ENCODE measurements at places on chromosomes 5 and 9. TPM values are rescaled to one million over a fixed set of nuclear protein-coding genes. Genes with fewer than 3 reads are reported as not detected.

DNA sequence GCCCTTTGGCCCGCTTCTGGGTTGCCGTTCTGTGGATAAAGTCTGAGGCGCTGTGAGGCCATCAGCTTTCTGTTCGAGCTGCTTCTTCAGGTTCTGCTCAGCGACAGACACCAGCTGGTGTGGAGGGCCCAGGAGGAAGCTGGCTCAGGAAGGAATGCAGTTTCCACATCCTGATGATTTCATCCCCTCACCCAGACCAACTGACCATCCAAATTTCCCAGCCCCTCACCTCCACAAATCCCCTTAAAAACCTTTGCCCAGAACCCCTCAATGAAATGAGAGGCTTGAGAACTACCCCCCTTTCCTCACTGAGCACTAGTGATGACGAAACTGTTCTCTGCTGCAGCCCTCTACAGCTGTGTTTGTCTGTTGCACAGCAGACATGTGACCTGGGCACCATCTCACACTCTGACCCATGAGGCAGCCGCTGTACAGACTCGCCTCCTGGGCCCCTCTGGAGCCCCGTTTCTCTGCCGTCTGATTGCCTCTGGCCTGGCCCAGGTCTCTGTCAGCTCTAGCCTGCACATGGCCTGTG lies 45.4 kb downstream of the SPATA31C2 start:
- H3K4me1 ChIP-seq = no peaks in the 10 kb centered on the region
- no peak overlapping the region for H3K27ac ChIP-seq
- H3K36me3 ChIP-seq = no peaks in the 10 kb centered on the region
- H3K4me3 ChIP-seq = no peak overlapping the region

DNA sequence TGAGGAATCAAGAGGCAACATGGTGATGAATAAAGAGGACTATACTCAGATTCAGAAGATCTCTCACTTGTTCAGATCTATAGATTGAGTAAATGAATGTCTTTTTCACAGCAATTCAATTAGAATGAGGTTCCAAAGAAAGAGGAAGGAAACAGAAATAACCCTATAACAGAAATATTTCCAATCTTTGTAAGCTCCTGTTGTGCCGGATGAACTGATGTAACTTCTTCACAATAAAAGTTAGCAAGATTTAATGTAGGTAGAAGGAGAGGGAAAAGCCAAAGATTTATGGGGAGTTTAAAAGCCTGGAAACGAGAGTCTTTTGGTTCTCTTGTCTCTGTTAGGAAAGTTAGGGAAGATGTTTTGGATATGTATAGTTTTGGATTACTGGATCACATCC lies 92.1 kb downstream of the PBX3 start:
- H3K4me1 ChIP-seq = no peaks in the 10 kb centered on the region
- H3K4me3 ChIP-seq = no peak overlapping the region
- no peak for DNase-seq
- no peak overlapping the region for H3K27ac ChIP-seq
- H3K27me3 ChIP-seq = no peaks in the 10 kb centered on the region
- no peaks in the 10 kb centered on the region for H3K36me3 ChIP-seq

- H3K4me1 ChIP-seq = peaks cover 11% of the 10 kb centered on the region
- peaks cover 6% of the 10 kb centered on the region for H3K27me3 ChIP-seq
- H3K36me3 ChIP-seq = no peaks in the 10 kb centered on the region
- no peak for DNase-seq
- H3K27ac ChIP-seq = no peak overlapping the region
Measured at GRCh38 chr9:98970532-98971041, 26.9 kb downstream of the COL15A1 start.

DNA sequence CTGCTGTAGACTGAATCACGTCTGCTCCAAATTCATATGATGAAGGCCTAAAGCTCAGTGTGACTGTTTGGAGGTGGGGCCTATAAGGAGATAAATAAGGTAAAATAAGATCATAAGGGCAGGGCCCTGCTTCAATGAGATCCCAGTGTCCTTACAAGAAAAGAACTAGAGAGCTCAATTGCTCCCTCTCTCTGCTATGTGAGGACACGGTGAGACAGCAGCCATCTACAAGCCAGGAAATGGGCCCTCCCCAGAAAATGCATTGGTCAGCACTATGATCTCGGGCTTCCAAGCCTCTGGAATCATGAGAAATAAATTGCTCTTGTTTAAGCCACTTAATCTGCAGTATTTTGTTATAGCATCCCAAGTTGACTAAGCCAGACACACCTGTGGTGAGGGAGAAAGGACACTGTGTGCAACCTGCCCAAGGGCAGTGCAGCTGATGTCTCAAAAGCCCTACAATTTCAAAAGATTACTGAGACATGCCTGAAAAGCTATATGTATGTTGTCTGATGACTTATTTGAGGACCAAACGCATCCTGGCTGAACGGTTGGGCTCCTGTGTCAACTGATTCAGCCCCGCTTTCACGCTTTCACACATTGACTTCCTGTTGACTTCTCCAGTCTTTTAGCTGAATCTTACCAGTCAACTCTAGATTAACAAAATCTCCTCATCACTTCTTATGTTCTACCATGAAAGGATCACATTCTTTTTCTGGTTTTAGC lies 13.2 kb downstream of the GZMK start:
- H3K27me3 ChIP-seq = no peaks in the 10 kb centered on the region
- no peak overlapping the region for H3K4me3 ChIP-seq
- peaks cover 10% of the 10 kb centered on the region for H3K4me1 ChIP-seq

DNA sequence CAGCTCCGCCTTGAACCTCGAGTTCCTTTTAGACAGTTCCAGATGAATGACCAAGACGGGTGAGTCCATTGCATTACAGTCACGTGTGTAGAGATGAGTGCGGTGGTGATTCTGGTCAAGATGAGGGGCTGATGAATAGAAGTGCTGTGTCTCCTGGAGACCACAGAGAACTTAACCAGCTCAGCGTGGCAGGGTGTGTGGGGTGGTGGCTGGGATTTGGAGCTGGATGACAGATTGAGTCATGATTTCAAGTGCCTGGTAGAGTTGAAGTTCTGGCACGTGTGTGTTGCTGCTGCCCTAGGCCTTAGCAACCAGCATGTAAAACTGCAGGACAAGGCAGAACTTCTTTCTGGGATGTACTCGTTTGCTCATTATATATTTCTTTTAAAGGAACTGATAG lies 53.3 kb downstream of the PRRC2B start:
- DNase-seq = no peak
- H3K36me3 ChIP-seq = peaks cover 96% of the 10 kb centered on the region
- H3K4me1 ChIP-seq = no peaks in the 10 kb centered on the region
- no peak overlapping the region for H3K4me3 ChIP-seq
- H3K27me3 ChIP-seq = no peaks in the 10 kb centered on the region

Gene EIF4E1B
- total RNA-seq = not detected

DNA sequence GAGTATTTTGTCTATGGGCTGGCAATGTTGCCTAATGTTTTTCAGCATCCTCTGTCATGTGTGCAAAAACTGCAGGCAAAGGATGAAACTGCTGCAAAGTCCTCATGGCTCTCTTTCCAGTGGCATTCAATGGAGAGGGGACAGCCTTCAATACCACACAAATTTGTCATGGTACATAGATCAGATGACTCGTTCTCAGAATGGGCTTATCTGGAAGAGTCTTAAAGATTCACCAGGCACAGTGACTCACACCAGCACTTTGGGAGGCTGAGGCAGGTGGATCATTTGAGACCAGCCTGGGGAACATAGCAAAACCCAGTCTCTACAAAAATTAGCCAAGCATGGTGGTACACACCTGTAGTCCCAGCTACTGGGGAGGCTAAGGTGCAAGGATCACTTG lies 5.3 kb downstream of the CDKN2AIPNL start:
- H3K4me3 ChIP-seq = no peak overlapping the region
- H3K36me3 ChIP-seq = peaks cover 44% of the 10 kb centered on the region
- no peaks in the 10 kb centered on the region for H3K27me3 ChIP-seq
- DNase-seq = no peak
- H3K27ac ChIP-seq = no peak overlapping the region
- peaks cover 21% of the 10 kb centered on the region for H3K4me1 ChIP-seq

GRCh38 chr5:180646289-180646962 lies 3.0 kb downstream of the FLT4 start:
- DNase-seq = no peak
- no peaks in the 10 kb centered on the region for H3K36me3 ChIP-seq
- peak overlapping the region; percentile 41 for H3K27ac ChIP-seq
- H3K27me3 ChIP-seq = peaks cover 21% of the 10 kb centered on the region
- H3K4me3 ChIP-seq = no peak overlapping the region

Gene C9orf50
- total RNA-seq = not detected

- H3K27ac ChIP-seq = peak overlapping the region; percentile 89
- DNase-seq = no peak
- H3K4me1 ChIP-seq = peaks cover 96% of the 10 kb centered on the region
Measured at GRCh38 chr5:132417889-132418485, 48.5 kb downstream of the SLC22A5 start.

DNA sequence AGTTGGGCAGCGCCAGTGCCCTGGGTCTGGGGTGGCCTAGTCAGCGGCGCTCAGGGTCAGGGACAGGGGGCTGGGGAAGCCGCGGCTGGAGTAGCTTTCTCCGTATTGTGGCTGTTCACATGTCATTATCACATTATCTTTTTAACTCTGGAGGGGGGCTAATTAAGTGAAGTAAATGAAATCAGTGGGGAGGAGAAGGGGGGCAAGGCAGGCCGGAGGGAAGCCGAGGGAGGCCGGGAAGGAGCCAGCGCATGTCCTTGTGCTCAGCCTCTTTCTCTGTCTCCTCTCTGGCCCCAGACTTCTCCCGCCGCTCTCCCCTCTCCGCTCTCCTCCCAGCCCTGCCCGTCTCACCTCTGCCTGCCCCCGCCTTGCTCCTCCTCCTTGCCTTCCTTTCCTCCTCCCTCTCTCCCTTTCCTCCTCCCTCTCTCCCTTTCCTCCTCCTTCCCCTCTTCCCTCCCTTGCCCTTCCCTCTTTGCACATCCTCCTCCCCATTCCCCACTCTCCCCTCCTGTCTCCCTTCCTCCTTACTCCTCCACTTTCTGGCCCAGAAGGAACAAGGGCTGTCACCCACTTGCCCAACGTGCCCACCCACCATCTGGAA lies 38.7 kb downstream of the ASS1 start:
- DNase-seq = no peak
- H3K27ac ChIP-seq = no peak overlapping the region

DNA sequence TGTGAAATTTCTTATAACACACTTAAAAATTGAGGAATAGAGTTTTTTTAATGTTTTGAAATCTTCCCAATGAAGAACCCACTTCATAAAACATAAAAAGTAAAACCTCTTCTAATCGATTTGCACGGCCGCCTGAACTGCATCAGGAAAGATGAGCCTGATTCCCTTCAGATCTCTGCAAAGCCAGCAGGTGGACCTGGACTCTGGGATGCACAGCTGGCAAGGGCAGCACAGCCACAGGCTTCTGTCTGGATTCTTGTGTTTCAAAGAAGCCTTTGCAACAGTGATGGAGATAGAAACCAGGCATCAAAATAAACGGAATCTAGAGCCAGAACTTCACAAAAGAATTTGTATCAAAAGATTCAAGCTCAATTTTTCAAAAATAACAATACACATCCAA lies 36.0 kb upstream of the SPATA31C2 start:
- H3K4me1 ChIP-seq = no peaks in the 10 kb centered on the region
- H3K27me3 ChIP-seq = no peaks in the 10 kb centered on the region
- H3K27ac ChIP-seq = no peak overlapping the region
- H3K36me3 ChIP-seq = no peaks in the 10 kb centered on the region
- DNase-seq = no peak

Gene STK32A
- total RNA-seq = 2.9 TPM

Gene BTNL3
- total RNA-seq = not detected

- no peak for DNase-seq
- H3K4me3 ChIP-seq = no peak overlapping the region
- H3K36me3 ChIP-seq = no peaks in the 10 kb centered on the region
- H3K4me1 ChIP-seq = peaks cover 5% of the 10 kb centered on the region
- no peak overlapping the region for H3K27ac ChIP-seq
Measured at GRCh38 chr9:97801180-97801579, 51.8 kb upstream of the FOXE1 start.

Gene CTNND2
- 6.0 TPM for total RNA-seq

- no peaks in the 10 kb centered on the region for H3K4me1 ChIP-seq
- no peaks in the 10 kb centered on the region for H3K36me3 ChIP-seq
- H3K27ac ChIP-seq = no peak overlapping the region
- H3K27me3 ChIP-seq = no peaks in the 10 kb centered on the region
Measured at GRCh38 chr5:97986069-97986468, 787.4 kb upstream of the RGMB start.

DNA sequence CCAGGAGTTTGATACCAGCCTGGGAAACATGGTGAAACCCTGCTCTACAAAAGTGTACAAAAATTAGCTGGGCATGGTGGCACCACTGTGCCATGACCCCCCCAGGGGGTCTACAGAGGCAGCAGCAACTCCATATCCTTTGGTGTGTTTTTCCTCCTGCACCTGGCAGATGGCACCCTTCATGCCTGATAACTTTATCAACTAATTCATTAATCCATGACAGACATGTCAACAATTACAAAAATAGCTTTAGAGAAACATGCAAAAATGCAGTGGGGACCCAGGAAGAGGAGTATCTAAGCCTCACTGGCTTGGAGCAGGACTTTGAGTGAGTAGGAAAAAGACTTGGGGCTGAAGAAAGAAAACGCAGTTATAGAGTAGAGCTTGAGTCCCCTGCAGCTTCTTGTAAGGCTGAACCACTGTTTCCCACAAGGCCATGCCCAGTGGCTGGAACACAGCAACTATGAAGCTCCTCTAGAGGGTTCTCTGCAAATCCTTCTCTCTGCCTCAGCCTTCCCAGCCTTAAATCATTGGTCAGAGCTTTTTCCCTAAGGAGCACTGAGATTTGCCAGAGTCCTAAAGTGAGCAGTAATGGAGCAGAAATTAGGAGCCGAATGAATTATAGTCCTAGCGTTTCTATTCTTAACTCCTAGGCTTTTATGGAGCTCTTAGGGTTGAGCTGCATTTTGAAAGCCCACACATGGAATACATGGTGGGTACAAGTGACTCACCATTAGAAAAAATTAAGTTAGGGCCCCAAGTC lies 25.5 kb upstream of the B4GALT1 start:
- no peak for DNase-seq
- H3K27me3 ChIP-seq = no peaks in the 10 kb centered on the region
- H3K4me1 ChIP-seq = no peaks in the 10 kb centered on the region
- H3K27ac ChIP-seq = no peak overlapping the region

DNA sequence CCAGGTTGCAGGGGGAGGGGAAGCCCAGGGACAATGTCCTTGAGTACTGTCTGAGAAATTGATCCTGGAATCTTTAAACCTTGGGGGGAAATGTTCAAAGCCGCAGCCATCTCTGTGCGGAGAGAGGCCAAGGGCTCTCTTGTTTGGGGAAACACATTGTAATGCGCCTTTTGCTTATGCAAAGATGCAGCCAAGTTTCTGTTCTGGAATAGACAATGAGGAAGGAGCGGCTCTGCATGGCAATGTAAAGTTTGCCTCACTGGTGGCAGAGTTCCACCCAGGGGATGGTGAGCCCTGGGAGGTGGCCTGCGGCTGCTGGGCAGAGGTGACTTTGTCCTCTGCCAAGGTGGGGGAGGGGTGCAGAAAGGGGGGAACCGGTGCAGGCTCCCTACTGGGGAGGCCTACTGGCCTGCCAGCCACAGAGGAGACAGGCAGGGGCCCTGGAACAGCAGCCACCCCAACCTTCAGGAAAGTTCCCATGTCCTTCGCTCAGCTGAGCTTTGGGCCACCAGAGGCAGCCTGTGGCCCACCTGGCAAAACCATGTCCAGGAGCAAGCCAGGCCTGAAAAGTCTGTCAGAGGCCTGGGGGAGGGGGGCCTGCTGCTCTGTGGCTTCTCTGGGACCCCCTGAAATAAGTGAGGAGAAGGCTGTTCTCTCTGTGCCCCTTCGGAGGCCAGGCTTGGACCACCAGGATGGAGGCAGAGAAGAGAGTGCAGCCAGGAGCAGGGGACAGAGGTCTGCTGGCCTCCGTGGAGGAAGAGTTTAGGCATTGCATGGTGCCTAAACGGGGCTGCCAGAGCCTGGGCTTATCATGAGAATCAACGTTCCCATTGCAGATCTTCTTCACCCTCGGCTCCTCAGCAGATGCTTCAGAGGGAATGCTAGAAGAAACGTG lies 127.8 kb downstream of the ZNF354C start:
- H3K4me1 ChIP-seq = no peaks in the 10 kb centered on the region
- peak; percentile 19 for DNase-seq
- no peak overlapping the region for H3K27ac ChIP-seq
- no peak overlapping the region for H3K4me3 ChIP-seq
- H3K36me3 ChIP-seq = no peaks in the 10 kb centered on the region

Gene CCDC69
- 79.0 TPM for total RNA-seq

Data from lower lobe of right lung (tissue), 2 donors.